ENCODE measurements at places on chromosomes 1 and 21. TPM values are rescaled to one million over a fixed set of nuclear protein-coding genes. Genes with fewer than 3 reads are reported as not detected.

Gene FYB2
- 9.1 TPM for total RNA-seq

Gene PLEKHA6
- total RNA-seq: 33.2 TPM

Gene LCE1E
- not detected for total RNA-seq

Gene S100A7A
- total RNA-seq: not detected

Gene KLHDC7A
- not detected for total RNA-seq

Gene TNFRSF8
- total RNA-seq: 0.85 TPM

Gene TSPEAR
- 1.0 TPM for total RNA-seq

Gene SIM2
- not detected for total RNA-seq

Gene TMPRSS3
- not detected for total RNA-seq

Gene NKAIN1
- 0.21 TPM for total RNA-seq

Gene OR2AJ1
- not detected for total RNA-seq

Gene PRR9
- total RNA-seq: not detected

Gene TOR1AIP1
- 35.8 TPM for total RNA-seq

Gene HES4
- total RNA-seq: 35.9 TPM

Gene SPRR4
- total RNA-seq: not detected

Gene IVL
- not detected for total RNA-seq

Gene DNAI4
- total RNA-seq: 4.5 TPM

Gene SYCP1
- not detected for total RNA-seq

Gene EFNA3
- total RNA-seq: 0.61 TPM

Gene TEX35
- not detected for total RNA-seq

Gene COQ8A
- total RNA-seq: 141 TPM

Gene KRTAP13-2
- not detected for total RNA-seq

Gene IL19
- total RNA-seq: not detected

Gene FAM167B
- total RNA-seq: 5.6 TPM

Gene CFHR1
- not detected for total RNA-seq

Measured in heart left ventricle (tissue), 16 donors.